ENCODE measurements at places on chromosomes 3 and 15.

DNA sequence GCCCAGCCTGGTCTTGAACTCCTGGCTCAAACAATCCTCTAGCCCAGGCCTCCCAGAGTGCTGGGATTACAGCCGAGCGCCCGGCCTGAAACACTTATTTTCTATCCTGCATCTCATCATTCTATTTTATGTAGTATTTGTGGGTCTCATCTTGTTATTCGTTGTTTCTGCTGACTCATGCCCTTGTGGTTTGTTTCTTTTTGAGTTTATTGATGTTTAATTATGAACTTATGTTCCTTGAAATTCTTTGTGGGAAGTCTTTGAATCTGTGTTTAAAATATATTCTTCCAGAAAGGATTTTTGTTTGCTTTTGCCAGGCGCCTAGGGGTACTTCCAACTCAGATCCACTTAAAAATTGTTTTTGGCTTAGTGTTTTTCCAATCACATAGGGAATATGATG is 78.3 kb upstream of the C15orf39 start:
- no peak for DNase-seq

DNA sequence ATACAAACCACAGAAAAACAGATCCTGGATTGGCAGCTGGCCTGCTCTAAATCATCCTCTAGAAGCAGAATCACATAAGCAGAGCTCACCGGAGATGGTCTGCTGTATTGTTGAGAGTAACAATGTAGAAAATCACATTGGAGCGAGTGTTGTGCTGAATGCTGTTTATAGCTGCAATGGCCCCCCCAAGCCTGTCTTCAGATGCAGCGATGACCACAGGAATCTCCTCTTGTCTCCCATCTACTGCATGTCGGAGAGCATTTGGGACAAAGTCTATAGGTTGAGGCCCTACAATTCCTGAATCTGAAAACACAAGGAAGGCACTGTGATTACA is 8.0 kb downstream of the GLT8D1 start:
- DNase-seq, result no peak

DNA sequence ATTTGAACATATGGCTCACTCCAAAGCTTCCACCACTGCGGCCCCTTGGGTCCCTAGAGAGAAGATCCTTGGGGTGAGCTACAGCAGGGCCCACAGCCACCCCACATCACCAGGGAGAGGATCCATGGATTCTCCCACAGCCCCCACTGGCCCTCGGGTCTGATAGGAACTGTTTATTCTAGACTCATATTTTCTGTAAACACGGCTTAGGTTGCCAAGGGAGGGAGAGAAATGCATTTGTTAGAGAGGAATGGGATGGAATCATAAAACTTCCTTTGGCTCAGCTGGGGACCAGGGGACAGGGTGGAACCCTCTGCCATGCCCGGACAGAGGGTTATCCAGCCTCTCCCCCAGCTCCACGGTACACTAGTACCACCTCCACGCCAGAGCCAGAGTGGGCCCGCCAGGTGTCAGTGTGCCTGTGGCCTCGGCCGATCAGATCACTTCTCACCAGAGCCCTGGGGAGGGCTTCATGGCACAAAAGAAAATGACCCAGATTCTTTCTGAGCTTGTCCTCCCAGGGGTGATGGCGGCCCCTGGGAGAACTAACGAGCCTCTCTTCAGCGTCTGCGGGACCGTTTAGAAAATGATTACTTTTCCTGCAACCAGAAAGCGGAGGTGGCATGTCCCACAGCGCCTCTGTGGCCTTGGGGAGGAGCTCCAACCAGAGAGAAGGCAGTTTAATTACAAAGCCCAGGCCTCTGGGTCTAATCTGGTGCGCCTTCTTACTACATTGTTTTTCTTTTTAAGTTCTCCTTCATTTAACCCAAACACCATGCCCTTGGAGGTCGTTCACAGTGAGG is 33.7 kb downstream of the ADCY5 start:
- no peak for DNase-seq

- DNase-seq, result no peak
Observed at GRCh38 chr3:122755491-122755890, 38.1 kb downstream of the HSPBAP1 start.

DNA sequence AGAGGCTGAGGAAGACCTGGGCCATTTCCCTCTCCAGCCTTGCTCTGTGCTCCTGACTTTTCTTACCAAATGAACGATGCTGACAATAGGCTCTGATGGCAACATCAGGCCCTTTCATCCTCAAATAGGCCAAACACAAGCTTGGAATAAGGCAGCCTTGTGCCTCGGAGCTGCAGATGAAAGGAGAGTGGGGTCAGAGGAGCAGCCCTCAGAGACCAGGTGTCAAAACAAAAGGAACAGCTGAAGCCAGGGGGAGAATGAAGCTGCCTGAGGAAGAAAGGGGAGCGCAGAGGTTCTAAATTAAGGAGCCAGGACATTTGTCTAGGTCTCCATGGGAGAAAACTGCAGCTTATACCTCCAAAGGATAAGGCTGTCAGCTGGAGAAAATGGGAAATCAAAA is 5.1 kb downstream of the BFSP2 start:
- no peak for DNase-seq

- no peak for DNase-seq
Observed at GRCh38 chr3:11085093-11085840, 69.0 kb upstream of the HRH1 start.

GRCh38 chr3:133037436-133037835 is 755 bp upstream of the TMEM108 start:
- no peak for DNase-seq

DNA sequence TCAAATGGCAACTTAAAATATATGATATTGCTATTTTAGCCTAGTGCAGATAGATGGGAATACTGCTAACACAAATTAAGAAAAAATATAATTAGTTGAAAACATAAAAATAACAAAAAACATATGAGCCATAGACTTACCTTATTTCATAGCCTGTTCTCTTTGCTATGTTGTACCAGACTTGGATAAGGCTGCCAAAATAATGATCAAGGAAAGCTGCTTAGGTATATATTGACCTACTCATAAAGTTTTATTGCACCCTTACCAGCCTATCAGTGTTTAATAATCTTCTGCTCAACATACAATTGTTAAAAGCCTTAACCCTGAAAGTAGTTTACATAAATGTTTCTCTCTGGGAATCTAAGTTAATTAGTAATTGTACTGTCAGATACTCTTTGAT is at the start of gene SI:
Gene SI, minus strand, starts transcription at position 204 of the 400 bp plus-strand sequence. CDS start 2,484 bp downstream, outside the sequence.
- no peak for DNase-seq

- no peak for DNase-seq
Observed at GRCh38 chr15:25408428-25408827, 30.4 kb downstream of the UBE3A start.

GRCh38 chr3:123152687-123153086 is 49.1 kb upstream of the SEC22A start:
- DNase-seq, result peak; percentile 49

DNA sequence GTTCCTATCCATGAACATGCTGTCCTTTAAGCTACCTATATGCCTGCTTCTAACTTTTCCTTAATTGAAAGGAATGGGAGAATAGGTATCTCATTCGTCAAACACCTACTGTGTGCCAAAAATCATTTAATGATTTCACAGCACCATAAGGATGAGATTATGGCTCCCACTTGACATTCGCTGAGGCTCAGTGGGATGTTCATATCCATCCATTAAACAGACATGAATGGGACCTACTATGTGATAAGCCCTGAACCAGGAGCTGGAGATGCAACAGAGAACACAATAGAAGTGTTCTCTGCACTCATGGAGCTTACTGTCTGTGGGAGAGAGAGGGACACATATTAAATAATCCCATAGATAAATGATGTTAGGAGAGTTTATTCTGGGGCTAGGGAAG is 49.7 kb downstream of the HRH1 start:
- no peak for DNase-seq

GRCh38 chr3:170322566-170323269 is 34.8 kb upstream of the SKIL start:
- no peak for DNase-seq

DNA sequence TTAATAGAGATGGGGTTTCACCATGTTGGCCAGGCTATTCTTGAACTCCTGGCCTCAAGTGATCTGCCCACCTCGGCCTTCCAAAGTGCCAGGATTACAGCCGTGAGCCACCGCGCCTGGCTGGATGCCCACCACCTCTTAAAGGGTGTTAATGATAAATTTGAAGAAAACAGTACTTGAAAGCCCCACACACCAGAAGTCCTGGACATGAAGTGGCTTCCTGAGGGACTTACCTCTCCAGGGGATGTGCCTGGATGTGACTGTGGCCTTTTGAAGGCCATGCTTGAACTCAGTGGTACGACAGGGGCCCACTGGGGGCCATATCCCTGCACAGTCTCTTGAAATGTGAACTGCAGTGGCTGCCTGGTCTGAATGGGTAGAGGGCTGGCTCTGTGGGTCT is 18.2 kb downstream of the IRAK2 start:
- no peak for DNase-seq

DNA sequence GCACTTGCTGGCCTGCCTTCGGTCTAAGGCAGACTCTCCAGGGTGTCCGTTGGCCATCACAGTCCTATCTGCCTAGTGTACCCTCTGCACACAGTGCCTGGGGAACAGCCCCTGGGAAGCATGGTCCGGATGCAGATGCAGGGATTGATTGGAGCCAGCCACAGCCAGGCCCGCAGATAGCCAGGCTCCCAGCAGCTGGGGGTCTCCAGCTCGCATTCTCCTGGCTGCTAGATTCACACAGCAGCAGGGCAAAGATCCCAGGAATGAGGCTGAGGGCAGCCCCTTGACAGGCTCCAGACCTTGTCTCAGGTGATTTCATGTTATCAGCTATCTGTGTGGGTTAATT is 41.4 kb downstream of the IRAK2 start:
- peak; percentile 78 for DNase-seq
